ENCODE measurements at places on chromosomes 6 and 20. TPM values are rescaled to one million over a fixed set of nuclear protein-coding genes. Genes with fewer than 3 reads are reported as not detected.

DNA sequence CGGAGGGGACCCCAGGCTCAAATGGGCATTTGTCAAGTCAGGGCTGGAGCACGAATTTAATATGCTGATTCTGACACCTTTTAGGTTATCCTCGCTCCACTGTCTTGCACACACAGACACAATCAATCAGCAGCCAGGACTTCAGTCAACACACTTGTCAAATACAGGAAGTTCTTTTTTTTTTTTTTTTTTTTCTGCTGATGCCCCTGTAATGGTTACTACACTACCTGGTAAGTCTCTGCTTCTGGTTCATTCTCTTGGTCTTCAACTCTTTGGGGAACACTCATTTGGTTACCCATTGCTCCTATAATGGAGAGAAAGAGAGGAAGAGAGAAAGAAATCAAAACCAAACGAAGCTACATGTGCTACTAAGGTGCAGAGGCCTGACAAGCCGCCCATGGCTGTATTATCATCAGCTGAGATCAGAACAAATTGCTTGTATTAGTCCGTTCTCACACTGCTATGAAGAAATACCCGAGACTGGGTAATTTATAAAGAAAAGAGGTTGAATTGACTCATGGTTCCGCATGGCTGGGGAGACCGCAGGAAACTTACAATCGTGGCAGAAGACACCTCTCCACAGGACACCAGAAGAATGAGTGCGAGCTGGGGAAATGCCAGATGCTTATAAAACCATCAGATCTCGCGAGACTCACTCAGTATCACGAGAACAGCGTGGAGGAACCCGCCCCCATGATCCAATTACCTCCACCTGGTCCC is 11.8 kb downstream of the BCAS1 start:
- DNase-seq = no peak

GRCh38 chr20:47008842-47009518 is 114.3 kb downstream of the EYA2 start:
- no peak for DNase-seq

- DNase-seq = no peak
Observed at GRCh38 chr20:52438326-52438963, 246.9 kb upstream of the ZFP64 start.

DNA sequence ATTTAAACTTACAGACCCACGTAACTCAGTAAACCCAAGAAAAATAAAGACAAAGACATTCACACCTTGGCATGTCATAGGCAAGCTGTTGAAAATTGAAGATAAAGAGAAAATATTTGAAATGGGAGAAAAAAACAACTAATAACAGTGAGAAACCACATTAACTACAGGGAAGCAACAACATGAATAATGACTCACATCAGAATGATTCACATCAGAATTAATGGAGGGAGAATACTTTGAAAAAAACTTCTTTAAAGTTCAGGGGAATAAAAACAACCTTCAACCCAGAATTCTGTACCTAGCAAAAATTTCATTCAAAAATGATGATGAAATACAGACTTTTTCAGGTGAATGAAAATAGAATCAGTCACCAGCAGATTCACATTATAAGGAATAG is 32.9 kb upstream of the SLC22A3 start:
- DNase-seq = no peak

GRCh38 chr6:112800916-112801315 is 453.8 kb downstream of the RFPL4B start:
- DNase-seq = no peak

GRCh38 chr6:52517502-52518278 is 59.2 kb downstream of the TRAM2 start:
- DNase-seq = peak; percentile 76

GRCh38 chr6:161482517-161482858 is 208.6 kb upstream of the AGPAT4 start:
- no peak for DNase-seq

DNA sequence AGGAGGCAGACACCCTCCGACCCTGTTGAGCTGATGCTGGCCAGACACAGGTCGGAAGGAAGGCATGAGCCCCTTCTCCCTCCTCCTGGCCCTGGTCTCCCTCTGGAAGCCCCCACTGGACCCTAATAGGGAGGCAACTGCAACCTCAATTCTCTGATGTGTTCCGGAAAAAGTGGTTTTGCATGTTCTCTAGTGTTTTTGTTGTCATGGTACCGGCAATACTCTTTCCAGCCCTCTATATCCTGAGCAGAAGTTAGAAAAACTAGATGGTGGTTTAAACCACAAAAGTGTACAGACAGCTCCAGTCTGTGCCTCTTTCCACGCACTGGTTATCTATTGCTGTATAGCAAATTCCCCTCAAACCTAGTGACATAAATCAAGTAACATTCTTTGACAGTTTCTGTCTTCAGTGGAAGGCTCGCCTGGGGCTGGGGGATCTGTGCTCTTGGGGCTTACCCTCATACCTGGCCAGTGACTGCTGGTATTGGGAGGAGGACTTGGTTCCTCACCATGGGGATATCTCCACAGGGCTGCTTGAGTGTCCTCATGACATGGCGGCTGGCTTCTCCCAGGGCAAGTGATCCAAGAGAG is 37.0 kb downstream of the SYTL3 start:
- DNase-seq = no peak

GRCh38 chr20:10565191-10565921 is 108.4 kb downstream of the JAG1 start:
- DNase-seq = no peak

GRCh38 chr6:100948381-100949133 is 67.4 kb upstream of the ASCC3 start:
- no peak for DNase-seq

GRCh38 chr20:53050338-53050737 is 78.2 kb downstream of the TSHZ2 start:
- no peak for DNase-seq

- DNase-seq = no peak
Observed at GRCh38 chr6:35796236-35796635, 887 bp downstream of the CLPS start.

- DNase-seq = no peak
Observed at GRCh38 chr20:53910351-53911002, 159.9 kb downstream of the BCAS1 start.

DNA sequence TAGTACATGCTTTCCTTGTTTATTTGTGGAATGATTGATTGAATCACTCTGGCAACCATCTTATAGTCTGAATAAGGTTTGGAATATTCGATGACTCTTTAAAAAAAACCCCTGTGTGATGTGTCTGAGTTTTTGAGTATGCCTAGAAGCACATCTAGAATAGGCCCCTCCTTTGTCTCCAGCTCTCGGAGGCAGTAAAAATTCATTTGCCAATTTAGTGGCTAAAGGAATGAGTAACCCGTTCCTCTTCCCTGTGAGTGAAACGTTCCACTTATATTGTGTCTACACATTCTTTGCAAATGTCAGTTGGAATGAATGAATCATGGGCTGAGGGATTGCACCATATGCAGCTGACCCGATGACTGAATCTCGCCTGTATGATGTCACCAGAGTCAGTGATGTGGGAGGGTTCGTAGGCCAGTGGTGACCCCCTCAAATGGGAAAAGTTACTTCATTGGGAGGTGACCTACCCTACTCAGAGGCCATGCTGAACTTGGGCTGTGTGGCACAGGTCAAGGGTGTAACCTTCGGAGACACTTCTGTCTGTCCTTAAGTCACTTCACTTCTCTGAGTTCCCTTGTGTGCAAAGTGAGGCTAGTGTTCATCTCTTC is 21.6 kb downstream of the MOCS3 start:
- DNase-seq = no peak

GRCh38 chr6:144066741-144067484 is 28.5 kb downstream of the SF3B5 start:
- no peak for DNase-seq

DNA sequence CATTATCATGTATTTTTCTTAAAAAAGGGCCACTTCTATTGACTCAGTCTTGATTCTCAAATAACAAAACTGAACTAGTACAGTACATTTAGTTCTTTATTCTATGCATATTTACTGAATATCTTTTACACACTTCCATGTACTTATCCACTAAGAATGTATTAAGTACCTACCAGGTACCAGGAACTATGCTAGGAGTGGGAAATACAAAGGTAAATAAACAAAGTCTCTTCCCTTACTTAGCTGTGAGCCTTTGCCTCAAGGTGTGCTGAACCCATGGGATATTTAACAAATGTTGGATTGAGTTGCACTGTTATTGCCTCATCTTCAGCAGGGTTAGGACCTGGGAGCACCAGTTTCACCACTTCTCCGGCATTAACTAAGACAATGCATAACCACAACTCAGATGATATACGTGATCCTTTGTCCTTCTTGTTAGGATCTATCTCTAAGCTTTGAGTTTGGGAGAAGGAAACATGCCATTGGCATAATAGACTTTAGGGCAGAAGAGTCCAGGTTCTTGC is 533.9 kb downstream of the TFAP2B start:
- no peak for DNase-seq

GRCh38 chr6:147117011-147117410 is 87.2 kb upstream of the STXBP5 start:
- no peak for DNase-seq

DNA sequence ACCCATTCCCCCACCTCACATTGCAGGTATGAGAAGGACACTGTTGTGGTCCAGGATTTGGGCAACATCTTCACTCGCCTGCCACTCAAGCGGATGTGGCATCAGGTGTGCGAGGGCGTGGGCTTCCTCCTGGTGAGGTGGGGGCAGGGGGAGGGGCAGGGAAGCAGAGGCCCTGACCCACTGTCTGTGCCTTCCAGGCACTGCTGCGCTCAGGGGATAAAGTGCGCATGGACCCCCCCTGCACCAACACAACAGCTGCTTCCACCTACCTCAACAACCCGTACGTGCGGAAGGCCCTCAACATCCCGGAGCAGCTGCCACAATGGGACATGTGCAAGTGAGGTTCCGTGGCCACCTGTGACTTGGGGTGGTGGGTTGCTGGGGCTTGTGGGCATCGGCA is 3.7 kb downstream of the CTSA start:
- DNase-seq = no peak

DNA sequence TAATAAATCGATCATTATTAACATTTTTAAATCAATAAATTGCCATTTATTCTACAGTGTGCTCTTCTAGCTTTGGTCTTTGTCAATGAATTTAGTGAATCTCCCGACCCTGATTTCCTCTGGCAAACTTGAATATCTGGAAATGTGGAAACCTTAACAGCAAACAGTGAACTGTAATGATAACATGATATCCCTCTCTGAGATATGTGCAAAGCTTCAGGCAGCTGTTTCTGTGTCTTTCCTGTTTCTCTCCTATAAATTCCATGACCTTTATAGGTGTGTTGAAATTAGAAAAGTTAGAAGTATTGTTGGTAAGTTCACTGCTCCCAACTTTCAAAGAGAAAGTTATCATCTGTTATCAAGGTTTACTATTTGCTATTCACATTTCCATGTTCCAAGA is 218.8 kb upstream of the RNF217 start:
- no peak for DNase-seq

DNA sequence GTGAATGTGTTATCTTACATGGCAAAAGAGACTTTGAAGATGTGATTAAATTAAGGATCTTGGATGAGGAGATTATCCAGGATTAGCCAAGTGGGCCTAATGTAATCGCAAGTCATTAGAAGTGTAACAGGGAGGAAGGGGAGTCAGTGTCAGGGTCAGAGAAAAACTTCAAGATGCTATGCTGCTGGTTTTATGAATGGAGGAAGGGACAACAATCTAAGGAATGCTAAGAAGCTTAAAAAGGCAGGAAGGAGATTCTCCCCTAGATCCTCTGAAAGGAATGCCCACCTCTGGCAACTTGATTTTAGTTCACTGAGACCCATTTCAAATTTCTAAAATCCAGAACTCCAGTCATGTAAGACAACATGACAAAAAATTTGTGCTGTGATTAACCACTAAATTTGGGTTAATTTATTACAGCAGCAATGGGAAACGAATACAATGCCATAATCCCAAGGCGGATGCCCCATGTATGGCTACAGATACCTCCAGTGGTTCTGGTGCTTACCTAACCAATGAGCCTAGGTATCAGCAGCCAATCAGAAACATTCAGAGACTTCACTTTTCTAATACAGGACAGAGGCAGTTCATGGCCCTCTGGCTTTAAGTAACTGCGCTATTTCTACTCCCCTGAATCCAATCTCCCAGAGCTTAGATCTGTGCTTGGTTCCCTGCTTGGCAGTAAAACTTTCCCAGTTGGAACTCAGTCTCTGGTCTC is 3.6 kb upstream of the TAAR8 start:
- DNase-seq = no peak

DNA sequence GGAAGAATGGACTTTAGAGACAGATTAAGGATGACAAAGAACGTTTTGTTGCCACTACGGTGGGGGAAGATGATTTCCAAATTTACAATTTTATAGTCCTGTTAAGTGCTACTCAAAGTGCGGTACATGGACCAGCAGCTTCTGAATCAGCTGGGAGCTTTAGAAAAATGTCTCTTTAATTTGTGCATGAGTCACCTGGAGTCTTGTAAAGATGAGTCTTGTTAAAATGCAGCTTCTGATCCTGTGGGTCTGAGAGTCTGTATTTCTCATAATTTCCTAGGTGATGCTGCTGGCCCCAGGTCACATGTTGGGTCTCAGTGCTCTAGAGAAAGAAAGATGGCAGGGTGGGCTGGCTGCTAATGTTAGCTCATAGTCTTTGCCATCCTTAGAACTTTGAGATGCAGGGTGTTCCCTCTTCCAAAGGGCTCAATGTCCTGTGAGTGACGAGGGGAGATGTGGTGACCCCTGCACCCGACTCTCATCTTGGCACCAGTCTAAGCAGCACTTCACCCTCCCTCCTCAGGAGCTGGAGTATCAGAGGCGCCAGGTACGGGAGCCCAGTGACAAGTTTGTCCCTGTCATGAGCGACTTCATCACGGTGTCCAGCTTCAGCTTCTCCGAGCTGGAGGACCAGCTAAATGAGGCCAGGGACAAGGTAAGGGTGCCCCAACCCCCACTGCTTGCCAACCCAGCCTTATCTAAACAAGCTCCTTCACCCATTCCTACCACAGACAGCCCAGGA is 34.5 kb downstream of the MOCS1 start:
- DNase-seq = no peak

DNA sequence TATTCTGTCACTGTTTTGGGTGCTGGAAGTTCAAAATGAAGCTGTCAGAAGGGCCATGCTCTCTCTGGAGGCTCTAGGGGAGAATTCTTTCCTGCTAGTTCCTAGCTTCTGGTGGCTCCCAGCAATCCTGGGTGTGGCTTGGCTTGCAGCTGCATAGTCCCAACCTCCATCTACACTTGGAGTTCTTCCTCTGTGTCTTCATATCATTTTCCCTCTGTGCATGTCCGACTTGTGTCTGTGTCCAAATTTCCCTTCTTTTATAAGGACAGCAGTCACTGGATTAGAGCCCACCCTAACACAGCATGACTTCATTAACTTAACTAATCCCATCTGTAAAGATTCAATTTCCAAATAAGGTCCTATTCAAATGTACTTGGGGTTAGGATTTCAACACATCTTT is 23.3 kb upstream of the ENPP1 start:
- DNase-seq = no peak

- DNase-seq = no peak
Observed at GRCh38 chr20:52172392-52173047, 19.1 kb downstream of the ZFP64 start.

GRCh38 chr6:129521946-129522345 is 188.0 kb downstream of the ARHGAP18 start:
- no peak for DNase-seq

The DLK2 gene
- total RNA-seq = 1.2 TPM

The OR2H1 gene
- total RNA-seq = not detected

The VTA1 gene
- total RNA-seq = 34.9 TPM

The RIPPLY2 gene
- total RNA-seq = not detected

The DOK5 gene
- 2.2 TPM for total RNA-seq

The BIRC7 gene
- total RNA-seq = 0.48 TPM

The HMGA1 gene
- total RNA-seq = 15.6 TPM

The TPBG gene
- total RNA-seq = 28.1 TPM

The ACTL10 gene
- total RNA-seq = 2.4 TPM

The TTBK1 gene
- not detected for total RNA-seq

The TMEM217 gene
- total RNA-seq = 4.7 TPM

The SLC12A5 gene
- total RNA-seq = 0.19 TPM
